ENCODE measurements at places on chromosomes 7 and 10.

DNA sequence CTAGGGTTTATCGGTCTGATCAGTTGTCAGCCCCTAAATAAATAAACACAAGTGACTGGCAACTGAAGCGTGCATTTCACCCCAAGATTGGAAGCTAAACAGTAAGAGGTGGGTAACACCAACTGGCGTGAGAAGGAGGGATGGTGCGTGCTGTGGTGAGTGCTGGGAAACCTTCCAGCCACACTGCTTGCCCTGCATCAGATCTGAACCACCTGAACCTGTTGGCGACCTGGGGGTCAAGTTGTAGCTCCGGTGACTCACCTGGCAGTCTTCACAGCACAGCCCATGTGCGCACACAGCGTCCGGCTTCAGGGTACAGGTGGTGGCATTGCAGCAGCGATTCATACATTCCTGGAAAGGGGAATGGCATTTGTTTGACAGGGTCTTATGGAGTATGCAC is 170.1 kb downstream of the FANK1 start:
- H3K36me3 ChIP-seq, result no peaks in the 10 kb centered on the region
- no peak overlapping the region for H3K4me3 ChIP-seq
- no peaks in the 10 kb centered on the region for H3K27me3 ChIP-seq
- H3K27ac ChIP-seq, result no peak overlapping the region

GRCh38 chr7:131196803-131197202 is 130.9 kb upstream of the MKLN1 start:
- H3K4me1 ChIP-seq, result no peaks in the 10 kb centered on the region
- no peaks in the 10 kb centered on the region for H3K36me3 ChIP-seq
- DNase-seq, result no peak
- no peak overlapping the region for H3K4me3 ChIP-seq
- H3K27me3 ChIP-seq, result no peaks in the 10 kb centered on the region

- H3K4me3 ChIP-seq, result no peak overlapping the region
- no peak overlapping the region for H3K27ac ChIP-seq
- no peaks in the 10 kb centered on the region for H3K36me3 ChIP-seq
Observed at GRCh38 chr10:125120053-125120710, 40.2 kb downstream of the CTBP2 start.

DNA sequence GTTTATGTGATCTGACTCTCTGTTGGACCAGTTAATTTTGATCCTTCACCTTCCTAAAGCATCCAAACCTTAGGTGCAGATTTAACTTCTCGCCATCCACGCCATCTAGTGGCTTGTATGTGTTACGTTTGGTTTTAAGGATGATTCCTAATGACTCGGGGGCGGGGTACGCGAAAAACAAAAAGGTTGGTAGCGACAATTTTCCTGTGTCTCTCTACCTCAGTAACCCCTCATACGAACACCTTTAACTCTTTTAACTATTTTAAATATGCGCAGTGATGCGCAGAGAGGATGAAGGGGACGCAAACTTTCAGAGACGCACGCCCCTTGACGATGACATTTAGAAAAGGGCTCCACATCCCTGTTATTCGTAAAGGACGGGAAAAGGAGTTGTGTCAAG is 714 bp upstream of the KCND2 start:
- peak overlapping the region; percentile 65 for H3K4me3 ChIP-seq
- H3K27ac ChIP-seq, result peak overlapping the region; percentile 60
- H3K4me1 ChIP-seq, result no peaks in the 10 kb centered on the region
- no peak for DNase-seq

DNA sequence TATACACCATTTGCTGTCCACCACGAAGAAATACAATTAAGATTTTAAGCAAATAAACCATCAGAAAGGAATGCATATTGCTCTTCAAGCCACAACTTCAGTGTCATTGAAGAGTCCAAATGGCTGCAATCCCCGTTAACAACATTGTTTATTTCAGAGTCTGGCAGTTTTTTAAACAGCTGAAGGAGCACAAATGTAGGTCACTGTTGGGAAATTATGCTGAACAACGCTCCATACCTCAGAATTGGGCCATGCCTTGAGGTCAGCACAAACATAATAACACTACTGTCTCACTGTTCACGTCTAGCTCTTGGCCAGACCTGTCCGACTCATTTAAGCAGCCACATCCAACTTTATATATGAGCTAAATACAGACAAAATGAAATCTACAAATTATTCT is 453.9 kb upstream of the GHITM start:
- H3K4me3 ChIP-seq, result no peak overlapping the region
- no peak for DNase-seq

GRCh38 chr10:83921984-83922860 is 217.1 kb upstream of the GHITM start:
- H3K4me3 ChIP-seq, result no peak overlapping the region
- H3K4me1 ChIP-seq, result no peaks in the 10 kb centered on the region
- no peak for DNase-seq
- no peaks in the 10 kb centered on the region for H3K36me3 ChIP-seq
- H3K27ac ChIP-seq, result no peak overlapping the region

GRCh38 chr10:5565671-5566581 is 41.2 kb downstream of the CALML3 start:
- no peak overlapping the region for H3K4me3 ChIP-seq
- no peaks in the 10 kb centered on the region for H3K36me3 ChIP-seq
- no peak overlapping the region for H3K27ac ChIP-seq
- no peaks in the 10 kb centered on the region for H3K27me3 ChIP-seq
- peaks cover 22% of the 10 kb centered on the region for H3K4me1 ChIP-seq

GRCh38 chr7:85130702-85131101 is 56.2 kb downstream of the SEMA3D start:
- no peak overlapping the region for H3K4me3 ChIP-seq
- H3K27ac ChIP-seq, result no peak overlapping the region
- no peaks in the 10 kb centered on the region for H3K36me3 ChIP-seq
- no peaks in the 10 kb centered on the region for H3K27me3 ChIP-seq
- no peaks in the 10 kb centered on the region for H3K4me1 ChIP-seq
- DNase-seq, result no peak

GRCh38 chr10:971150-971542 is 17.1 kb upstream of the GTPBP4 start:
- H3K36me3 ChIP-seq, result no peaks in the 10 kb centered on the region
- H3K27me3 ChIP-seq, result no peaks in the 10 kb centered on the region
- H3K4me3 ChIP-seq, result no peak overlapping the region
- no peak for DNase-seq

GRCh38 chr10:34399013-34399412 is 416.1 kb downstream of the PARD3 start:
- no peaks in the 10 kb centered on the region for H3K27me3 ChIP-seq
- no peak for DNase-seq
- no peaks in the 10 kb centered on the region for H3K36me3 ChIP-seq
- H3K4me3 ChIP-seq, result no peak overlapping the region
- H3K27ac ChIP-seq, result no peak overlapping the region

DNA sequence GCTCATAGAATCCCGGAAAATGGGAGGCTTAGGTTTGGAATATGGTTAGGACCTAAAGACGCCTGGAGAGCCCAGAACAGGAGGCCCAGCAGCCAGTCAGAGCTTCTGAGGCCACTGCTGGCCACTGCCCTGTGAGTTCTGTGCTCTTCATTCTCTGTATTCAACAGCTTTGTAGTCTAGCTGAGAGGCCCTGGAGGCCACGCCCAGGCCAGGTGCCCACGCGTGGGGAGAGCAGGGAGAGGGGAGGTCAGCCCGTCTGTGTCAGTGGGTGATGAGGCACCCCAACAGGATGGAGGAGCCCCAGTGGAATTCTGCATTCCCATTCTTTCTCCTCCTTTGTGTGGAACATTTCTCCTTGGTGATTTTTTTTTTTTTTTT is 29.1 kb downstream of the IL15RA start:
- H3K4me1 ChIP-seq, result peaks cover 43% of the 10 kb centered on the region
- no peak for DNase-seq

GRCh38 chr7:84336303-84336702 is 141.7 kb upstream of the SEMA3A start:
- DNase-seq, result no peak
- H3K36me3 ChIP-seq, result no peaks in the 10 kb centered on the region
- H3K27ac ChIP-seq, result no peak overlapping the region
- no peak overlapping the region for H3K4me3 ChIP-seq
- no peaks in the 10 kb centered on the region for H3K4me1 ChIP-seq
- no peaks in the 10 kb centered on the region for H3K27me3 ChIP-seq

GRCh38 chr10:113496111-113497109 is 56.4 kb upstream of the HABP2 start:
- peaks cover 49% of the 10 kb centered on the region for H3K4me1 ChIP-seq
- no peak for DNase-seq
- H3K4me3 ChIP-seq, result no peak overlapping the region
- no peaks in the 10 kb centered on the region for H3K36me3 ChIP-seq
- H3K27me3 ChIP-seq, result no peaks in the 10 kb centered on the region

GRCh38 chr10:124546957-124547646 is 85.5 kb downstream of the LHPP start:
- H3K27me3 ChIP-seq, result no peaks in the 10 kb centered on the region
- H3K4me3 ChIP-seq, result no peak overlapping the region
- DNase-seq, result no peak
- H3K36me3 ChIP-seq, result no peaks in the 10 kb centered on the region
- no peak overlapping the region for H3K27ac ChIP-seq
- no peaks in the 10 kb centered on the region for H3K4me1 ChIP-seq

GRCh38 chr10:80196270-80196949 is 8.9 kb downstream of the ANXA11 start:
- H3K4me3 ChIP-seq, result no peak overlapping the region
- H3K27ac ChIP-seq, result peak overlapping the region; percentile 70

DNA sequence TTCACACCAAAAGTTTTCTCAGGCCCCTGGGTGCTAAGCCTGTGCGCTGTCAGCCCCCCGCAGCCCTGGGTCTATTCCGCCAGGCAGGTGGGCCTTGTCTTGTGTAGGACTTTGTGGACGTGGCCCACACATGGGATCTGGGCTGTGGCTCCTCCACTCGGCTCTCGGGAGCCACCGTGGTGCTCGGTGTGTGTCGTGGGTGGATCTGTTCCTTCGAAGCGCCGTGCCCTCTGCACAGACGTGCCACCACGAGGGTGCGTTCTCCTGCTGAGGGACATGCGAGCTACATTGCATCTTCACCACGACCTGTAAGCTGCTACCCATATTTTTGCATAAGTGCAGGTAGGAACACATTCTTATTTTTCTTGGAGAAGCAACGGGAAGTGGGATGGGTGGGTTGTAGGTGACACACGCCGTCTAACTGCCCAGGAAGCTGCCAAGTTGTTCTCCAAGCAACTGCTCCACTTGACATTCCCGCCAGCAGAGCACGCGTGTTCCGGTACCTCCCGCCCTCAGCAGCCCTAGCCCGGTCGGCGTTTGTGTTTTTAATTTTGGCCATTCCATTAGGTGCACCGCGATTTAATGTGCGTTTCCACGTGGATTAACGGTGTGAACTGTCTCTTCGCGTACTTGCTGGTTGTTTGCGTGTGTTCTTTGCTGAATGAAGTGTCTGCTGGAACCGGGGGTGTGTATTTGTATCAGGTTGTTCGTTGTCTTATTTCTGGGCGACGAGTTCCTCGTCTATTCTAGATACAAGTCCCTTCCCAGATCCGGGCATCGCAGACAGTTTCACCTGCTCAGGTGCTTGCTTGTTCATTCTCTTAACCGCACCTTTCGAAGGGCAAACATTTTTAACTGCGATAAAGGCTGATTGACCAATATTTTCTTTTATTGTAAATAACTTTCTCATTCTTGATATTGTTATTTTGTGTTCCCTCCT is 47.4 kb upstream of the CFAP46 start:
- H3K27ac ChIP-seq, result no peak overlapping the region
- no peak for DNase-seq
- no peak overlapping the region for H3K4me3 ChIP-seq
- H3K4me1 ChIP-seq, result peaks cover 6% of the 10 kb centered on the region
- no peaks in the 10 kb centered on the region for H3K27me3 ChIP-seq

- H3K4me3 ChIP-seq, result no peak overlapping the region
- H3K27me3 ChIP-seq, result no peaks in the 10 kb centered on the region
- DNase-seq, result no peak
- H3K36me3 ChIP-seq, result no peaks in the 10 kb centered on the region
- no peak overlapping the region for H3K27ac ChIP-seq
- H3K4me1 ChIP-seq, result no peaks in the 10 kb centered on the region
Observed at GRCh38 chr7:146375170-146375569, 258.6 kb downstream of the CNTNAP2 start.

DNA sequence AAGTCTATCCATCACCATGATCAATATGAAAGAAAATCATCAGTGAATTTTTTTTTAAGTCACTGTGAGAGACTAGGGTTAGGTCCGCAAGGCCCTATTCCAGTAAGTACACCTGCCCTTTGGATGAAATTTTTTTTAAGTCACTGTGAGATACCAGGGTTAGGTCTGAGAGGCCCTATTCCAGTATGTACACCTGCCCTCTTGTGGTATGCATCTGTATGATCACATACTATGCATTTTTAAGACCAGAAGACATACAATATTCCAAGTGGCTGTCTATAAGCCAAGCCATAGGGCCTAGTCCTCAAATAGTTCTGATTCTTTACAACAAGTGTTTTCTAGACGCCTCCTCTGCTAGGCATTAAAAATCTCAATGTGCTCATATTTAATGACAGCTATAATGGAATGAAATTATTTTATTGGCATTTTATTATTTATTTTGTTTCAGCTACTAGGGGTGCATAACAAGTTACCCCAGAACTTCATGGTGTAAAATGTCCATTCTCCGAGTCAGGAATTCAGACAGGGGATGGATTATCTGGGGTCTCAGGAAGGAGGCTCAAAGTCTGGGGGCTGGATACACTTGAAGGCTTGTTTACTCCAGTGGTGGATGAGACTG is 53.1 kb downstream of the TEX36 start:
- no peak overlapping the region for H3K4me3 ChIP-seq

GRCh38 chr7:1511444-1512422 is 7.5 kb upstream of the INTS1 start:
- no peaks in the 10 kb centered on the region for H3K36me3 ChIP-seq
- H3K4me1 ChIP-seq, result peaks cover 21% of the 10 kb centered on the region
- H3K27ac ChIP-seq, result no peak overlapping the region
- H3K27me3 ChIP-seq, result no peaks in the 10 kb centered on the region
- no peak overlapping the region for H3K4me3 ChIP-seq

GRCh38 chr10:3820255-3820654 is 35.2 kb upstream of the KLF6 start:
- no peak for DNase-seq
- no peaks in the 10 kb centered on the region for H3K4me1 ChIP-seq
- H3K4me3 ChIP-seq, result no peak overlapping the region
- no peaks in the 10 kb centered on the region for H3K36me3 ChIP-seq

DNA sequence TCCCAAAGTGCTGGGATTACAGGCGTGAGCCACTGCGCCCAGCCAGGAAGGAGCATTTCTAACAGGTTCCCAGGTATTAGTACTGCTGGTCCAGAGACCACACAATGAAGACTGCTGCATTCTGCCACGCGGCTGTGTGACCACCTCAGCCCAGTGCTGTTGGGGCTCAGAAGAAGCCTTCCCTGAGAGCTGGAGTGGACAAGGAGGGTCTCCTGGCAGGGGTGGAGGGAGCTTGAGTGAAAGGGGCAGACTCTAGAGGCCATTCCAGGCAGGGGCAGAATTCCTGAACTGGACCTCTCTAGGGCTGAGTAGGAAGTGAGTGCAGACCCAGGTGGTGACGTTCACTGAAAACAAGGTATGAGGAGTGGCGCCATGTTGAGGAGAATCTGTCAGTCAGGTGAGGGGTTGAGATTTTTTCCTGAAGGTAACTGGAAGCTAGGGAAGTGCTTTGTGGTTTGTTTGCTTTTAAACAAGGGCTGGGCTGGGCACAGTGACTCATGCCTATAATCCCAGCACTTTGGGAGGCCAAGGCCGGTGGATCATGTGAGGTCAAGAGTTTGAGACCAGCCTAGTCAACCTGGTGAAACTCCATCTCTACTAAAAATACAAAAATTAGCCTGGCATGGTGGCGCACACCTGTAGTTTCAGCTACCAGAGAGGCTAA is 67.6 kb downstream of the TACC2 start:
- H3K36me3 ChIP-seq, result no peaks in the 10 kb centered on the region
- H3K4me3 ChIP-seq, result no peak overlapping the region
- peak overlapping the region; percentile 61 for H3K27ac ChIP-seq
- H3K4me1 ChIP-seq, result peaks cover 44% of the 10 kb centered on the region
- no peaks in the 10 kb centered on the region for H3K27me3 ChIP-seq
